ENCODE measurements at places on chromosomes 1 and 21. TPM values are rescaled to one million over a fixed set of nuclear protein-coding genes. Genes with fewer than 3 reads are reported as not detected.

The CGN gene
- polyA plus RNA-seq: 0.15 TPM

The UQCRH gene
- polyA plus RNA-seq: 1,588 TPM

The BTF3L4 gene
- polyA plus RNA-seq: 24.9 TPM

The HJV gene
- polyA plus RNA-seq: 0.52 TPM

The PDPN gene
- polyA plus RNA-seq: 165 TPM

The HSPA13 gene
- 11.8 TPM for polyA plus RNA-seq

The DDR2 gene
- 5.1 TPM for polyA plus RNA-seq

The AIRE gene
- polyA plus RNA-seq: 0.06 TPM

The TDRD10 gene
- 13.3 TPM for polyA plus RNA-seq

The DOCK7 gene
- polyA plus RNA-seq: 3.5 TPM

The CSMD2 gene
- 0.07 TPM for polyA plus RNA-seq

All from heart right ventricle (tissue), 16 donors.